Brain (organoid and tissue), 16 donors: ENCODE measurements at places on chromosomes 11 and 22.

DNA sequence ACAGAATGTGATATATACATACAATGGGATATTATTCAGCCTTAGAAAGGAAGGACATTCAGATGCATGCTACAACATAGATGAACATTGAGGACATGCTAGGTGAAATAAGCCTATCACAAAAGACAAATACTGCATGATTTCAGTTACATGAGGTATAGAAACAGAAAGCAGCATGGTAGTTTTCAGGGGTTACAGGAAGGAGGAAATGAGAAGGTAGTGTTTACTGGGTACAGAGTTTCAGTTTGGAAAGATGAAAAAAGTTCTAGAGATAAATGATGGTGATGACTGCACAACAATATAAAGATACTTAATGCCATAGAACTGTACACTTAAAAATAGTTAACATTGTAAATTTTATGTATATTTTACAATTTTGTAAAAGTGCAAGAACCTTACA is 266.7 kb upstream of the C11orf87 start:
- DNase-seq: no peak

GRCh38 chr22:19448076-19448607 is 631 bp upstream of the C22orf39 start:
- peak; percentile 68 for DNase-seq

DNA sequence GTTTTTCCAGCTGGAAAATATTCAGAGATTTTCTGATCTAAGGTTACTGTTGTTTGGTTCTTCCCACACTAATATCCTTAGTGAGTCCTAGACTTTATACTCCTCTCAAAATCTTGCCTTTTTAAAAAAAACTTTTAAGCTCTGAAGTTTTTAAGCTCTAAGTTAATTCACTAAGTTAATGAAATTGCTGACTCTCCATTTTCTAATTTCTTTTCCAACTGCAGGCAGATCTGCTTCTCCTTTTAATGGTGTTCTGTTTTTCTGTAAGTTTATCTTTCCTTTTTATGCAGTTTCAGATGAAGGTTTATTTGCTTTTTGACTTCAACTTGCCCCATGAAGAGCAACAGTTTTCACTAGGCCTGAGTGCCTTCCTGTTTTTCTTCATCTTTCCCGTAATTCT is 125.8 kb upstream of the ARHGAP42 start:
- no peak for DNase-seq

DNA sequence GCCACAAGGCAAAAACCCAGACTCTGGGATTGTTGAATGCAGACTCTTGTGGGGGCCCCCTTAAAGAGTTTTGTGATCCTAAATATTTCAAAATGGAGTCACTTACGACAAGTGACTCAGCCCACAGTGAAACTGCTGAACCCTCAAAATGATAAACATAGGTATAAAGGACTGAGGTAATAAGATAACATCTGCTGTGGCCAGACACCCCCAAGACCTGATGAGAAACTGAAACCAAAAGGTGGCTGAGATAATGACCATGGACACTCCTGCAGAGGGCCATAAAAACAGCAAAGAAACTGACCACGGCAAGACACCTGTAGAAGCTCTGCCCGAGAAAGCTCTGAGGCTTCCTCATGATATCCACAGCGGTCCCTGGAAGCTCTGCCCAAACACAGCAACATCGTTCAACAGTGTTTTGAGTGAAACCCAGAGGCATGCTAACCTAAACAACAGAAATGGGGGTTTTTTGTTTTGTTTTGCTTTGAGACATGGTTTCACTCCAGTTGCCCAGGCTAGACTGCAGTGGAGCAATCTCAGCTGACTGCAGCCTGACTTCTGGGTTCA is 1.6 kb upstream of the PLAAT4 start:
- no peak for DNase-seq

DNA sequence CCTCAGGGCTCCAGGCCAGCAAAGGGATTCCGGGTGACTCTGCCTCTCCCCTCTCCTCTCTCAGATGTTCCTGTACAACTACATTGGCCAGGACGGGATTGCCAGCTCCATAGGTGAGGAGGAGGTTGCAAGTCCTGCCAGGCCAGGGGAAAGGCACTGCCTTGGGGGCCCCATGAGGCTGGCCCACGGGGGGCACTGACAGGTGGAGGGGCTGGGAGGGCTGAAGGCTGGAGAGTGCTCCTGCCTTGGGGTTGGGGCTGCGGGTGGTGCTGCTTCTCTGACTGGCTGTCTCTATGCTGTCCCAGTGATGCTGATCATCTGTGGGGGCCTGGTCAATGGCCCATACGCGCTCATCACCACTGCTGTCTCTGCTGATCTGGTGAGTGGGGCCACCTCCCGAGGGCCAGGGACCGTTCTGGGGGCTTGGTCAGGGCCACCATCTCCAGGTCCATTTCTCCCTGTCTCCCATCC is 21.7 kb downstream of the SLC37A2 start:
- DNase-seq: no peak

GRCh38 chr11:94910779-94911178 is 62.6 kb downstream of the CWC15 start:
- peak; percentile 93 for DNase-seq

GRCh38 chr11:76156971-76157427 is 49.3 kb downstream of the WNT11 start:
- no peak for DNase-seq

GRCh38 chr11:99988471-99988837 is 698.6 kb upstream of the ARHGAP42 start:
- DNase-seq: peak; percentile 4

DNA sequence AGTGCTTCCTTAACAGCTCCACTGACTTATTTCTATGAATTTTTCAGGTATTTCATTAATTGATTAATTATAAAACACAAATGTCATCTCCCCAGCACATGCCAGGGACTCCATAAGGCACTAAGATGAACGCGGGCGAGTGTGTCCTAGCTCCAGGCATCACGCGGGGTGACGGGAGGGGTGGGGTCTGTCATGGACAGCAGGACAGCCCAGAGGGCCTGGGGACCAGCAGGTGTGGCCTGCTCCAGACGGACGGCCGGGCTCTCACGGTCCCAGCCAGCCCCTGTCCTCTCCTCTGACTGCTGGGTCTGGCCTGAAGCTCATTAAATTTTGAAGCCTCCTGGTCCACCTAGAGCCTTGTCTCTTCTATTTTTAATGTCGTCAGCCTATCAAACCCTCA is 531.1 kb downstream of the BRD1 start:
- DNase-seq: no peak

DNA sequence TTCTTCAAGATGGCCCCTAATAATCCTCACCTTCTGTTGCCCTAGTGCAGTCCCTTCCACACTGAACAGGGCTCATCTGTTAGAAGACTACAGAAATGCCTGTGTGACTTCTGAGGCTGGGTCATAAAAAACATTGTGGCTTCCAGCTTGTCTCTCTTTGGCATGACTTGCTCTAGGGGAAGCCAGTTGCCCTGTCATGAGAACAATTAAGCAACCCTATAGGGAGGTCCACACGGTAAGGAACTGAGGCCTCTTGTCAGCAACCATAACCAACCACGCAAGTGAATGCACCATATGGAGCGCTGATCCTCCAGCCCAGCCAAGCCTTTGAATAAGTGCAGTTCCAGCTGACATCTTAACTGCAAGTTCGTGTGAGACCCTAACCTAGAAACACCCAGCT is 2.6 kb downstream of the LIPT2 start:
- no peak for DNase-seq

- DNase-seq: no peak
These were observed 445 bp downstream of the SYTL2 start for GRCh38 chr11:85810521-85810870.

- DNase-seq: no peak
These were observed 59.1 kb upstream of the PRDM11 start for GRCh38 chr11:45087086-45087899.

GRCh38 chr11:120228794-120229384 is 11.1 kb upstream of the POU2F3 start:
- DNase-seq: no peak

DNA sequence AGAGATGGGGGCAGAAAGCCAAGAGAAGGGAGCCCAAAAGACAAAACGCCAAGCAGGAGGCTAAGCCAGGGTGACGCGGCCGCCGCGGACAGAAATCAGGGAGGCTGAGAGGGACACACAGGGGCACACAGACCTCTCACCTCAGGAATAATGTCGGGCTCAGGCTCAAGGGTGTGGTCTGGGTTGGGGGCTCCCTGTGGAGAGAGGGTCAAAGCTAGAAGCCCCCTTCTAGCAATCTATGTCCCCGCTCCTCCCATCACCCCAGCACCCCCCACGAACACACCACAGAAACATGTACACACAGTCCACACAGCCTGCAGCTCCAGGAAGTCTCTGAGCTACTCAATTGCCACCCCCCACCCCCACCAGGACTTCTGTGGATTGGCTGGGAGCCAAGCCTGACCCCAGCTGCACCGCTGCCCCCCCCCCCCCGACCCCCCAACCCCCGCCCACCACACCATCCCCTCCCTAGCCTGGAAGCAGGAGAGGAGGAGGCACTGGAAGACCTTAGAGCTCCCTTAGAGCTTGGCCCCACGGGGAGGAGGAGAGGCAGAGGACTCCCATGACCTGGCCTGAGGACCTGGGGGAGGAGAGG is 6.9 kb downstream of the BCL9L start:
- no peak for DNase-seq

DNA sequence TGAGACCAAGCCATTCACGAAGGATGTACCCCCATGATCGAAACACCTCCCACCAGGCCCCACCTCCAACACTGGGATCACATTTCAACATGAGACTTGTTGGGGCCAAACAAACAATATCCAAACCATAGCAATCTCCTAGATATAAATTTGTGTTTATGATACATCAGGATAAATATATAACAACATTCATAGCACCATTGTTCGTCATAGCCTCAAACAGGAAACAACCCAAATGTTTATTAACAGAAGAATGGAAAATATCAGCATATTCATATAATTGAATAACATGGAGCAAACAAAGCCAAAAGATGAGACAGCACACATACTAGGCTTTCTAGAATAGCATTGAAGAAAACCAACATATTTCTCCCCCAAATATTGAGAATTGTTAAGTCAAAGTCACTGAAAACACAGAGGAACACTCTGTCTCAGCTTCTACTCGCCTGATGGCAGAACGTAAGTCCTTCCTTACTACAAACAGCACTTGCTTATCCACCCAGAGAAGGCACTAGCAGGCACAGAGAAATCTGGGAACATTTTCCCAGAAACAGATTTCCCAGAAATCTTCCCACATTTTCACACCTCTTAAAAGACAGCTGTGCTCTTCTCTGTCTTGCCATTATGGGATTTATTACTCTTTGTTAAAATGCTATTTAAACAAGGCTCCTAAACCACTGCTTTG is 8.1 kb upstream of the GDPD4 start:
- no peak for DNase-seq

- DNase-seq: no peak
These were observed 13.8 kb upstream of the PIM3 start for GRCh38 chr22:49946612-49947295.

- no peak for DNase-seq
These were observed 5.6 kb downstream of the SYTL2 start for GRCh38 chr11:85805387-85805786.

DNA sequence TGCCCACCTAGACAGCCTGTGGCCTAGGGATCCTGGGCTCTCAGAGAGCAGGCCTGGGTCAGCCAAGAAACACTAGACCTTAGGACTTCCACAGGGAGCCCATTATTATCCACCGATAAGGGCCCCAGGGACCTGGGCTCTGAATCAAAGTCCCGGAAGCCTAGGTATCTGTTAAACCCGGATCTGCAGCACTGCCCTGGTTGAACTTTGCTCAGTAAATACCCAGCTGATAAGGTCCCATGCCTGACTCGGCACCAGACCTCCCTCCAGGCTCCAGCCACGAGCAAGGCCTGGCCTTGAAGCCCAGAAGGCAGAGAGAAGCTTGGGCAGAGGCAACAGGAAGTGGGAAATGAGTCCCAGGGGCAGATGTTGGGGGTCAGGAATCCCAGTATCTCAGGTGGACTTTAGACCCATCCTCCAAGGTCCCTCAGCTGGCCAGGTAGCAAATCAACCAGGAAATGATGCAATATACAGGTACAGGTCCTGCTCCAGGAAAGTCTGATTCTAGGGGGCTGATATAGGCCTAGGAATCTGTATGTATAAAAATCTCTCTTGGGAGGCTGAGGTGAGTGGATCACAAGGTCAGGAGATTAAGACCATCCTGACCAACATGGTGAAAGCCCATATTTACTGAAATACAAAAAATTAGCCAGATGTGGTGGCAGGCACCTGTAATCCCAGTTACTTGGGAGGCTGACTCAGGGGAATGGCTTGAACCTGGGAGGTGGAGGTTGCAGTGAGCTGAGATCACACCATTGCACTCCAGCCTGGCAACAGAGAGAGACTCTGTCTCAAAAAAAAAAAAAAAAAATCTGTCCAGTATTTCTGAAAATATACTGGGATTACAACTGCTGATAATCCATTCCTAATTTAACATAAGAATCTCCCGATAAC is 18.7 kb downstream of the POU2AF1 start:
- no peak for DNase-seq

- no peak for DNase-seq
These were observed 1474.3 kb downstream of the BRD1 start for GRCh38 chr22:48353116-48353947.

- no peak for DNase-seq
These were observed 16.2 kb downstream of the ATM start for GRCh38 chr11:108239076-108239475.

DNA sequence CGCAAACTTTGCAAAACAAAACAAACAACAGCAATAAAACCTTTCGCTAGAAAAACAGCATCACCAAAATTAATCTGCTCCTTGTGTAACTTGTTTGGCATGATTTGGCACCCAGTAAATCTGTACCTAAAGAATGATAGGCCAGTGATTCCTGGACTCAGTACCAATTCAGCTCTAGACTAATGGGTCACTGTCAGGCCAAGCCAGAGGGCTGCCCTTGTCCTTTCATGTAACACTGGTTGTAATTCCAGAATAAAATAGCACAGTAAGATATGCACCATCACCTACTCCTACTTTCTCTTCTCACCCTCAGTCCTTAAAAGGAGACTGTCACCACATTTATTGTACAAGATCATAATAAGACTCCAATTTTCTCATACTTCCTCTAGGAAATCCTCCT is 341.6 kb upstream of the PITPNB start:
- no peak for DNase-seq

DNA sequence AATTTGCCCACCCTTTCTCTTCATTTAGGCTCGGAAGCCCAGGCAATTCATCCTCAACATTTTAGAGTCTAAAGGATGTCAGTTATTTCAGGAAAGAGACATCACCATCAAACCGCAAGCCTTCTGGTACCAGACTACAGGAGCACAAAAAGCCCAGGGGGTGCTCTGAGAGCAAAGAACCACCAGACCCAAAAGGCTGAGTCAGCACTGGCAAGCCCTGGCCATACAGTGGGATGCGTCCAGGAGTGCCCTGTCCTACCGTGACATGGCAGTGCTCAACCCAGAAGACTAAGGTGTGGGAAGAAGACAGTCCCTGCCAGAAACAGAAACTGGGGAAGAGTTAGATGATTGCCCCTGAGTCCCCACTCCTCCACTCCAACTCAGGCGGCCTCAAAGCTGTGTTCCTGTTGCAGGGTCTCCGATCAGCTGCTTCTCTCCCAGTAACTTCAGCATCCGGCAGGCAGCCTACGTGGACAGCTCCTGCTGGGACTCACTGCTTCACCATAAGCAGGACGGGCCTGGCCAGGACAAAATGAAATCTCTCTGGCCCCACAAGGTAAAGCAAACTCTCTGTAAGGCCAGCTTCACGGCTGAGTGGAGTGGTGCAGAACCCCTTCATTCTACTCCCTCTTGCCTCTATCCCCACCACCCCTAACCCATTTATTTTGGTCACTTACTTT is 1.5 kb downstream of the PANX3 start:
- DNase-seq: no peak
